ENCODE measurements at places on chromosomes 4 and X.

- peak; percentile 45 for DNase-seq
Measured at GRCh38 chr4:69689599-69689998, 36.6 kb upstream of the UGT2A1 start.

GRCh38 chr4:10371869-10372471 is 85.3 kb downstream of the ZNF518B start:
- DNase-seq, result no peak

DNA sequence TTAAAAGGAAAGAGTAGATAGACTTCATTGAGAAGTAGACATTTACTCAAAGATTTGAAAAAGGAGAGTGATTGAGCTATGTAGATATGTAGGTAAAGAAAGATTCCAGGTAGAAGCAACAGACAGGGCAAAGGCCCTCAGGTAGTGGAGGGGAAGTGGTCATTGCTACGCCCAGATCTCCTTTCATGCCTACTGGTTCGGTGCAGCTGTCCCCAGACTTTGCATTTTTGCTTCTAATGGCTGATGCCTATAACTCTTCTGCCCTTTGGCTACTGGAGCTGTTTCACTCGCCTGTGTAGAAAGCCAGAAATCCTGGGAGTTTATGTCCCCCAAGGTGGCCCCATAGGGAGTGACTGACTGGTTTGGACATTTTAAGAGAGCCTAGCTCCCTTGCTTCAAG is 16.9 kb upstream of the ARMCX2 start:
- DNase-seq, result no peak

DNA sequence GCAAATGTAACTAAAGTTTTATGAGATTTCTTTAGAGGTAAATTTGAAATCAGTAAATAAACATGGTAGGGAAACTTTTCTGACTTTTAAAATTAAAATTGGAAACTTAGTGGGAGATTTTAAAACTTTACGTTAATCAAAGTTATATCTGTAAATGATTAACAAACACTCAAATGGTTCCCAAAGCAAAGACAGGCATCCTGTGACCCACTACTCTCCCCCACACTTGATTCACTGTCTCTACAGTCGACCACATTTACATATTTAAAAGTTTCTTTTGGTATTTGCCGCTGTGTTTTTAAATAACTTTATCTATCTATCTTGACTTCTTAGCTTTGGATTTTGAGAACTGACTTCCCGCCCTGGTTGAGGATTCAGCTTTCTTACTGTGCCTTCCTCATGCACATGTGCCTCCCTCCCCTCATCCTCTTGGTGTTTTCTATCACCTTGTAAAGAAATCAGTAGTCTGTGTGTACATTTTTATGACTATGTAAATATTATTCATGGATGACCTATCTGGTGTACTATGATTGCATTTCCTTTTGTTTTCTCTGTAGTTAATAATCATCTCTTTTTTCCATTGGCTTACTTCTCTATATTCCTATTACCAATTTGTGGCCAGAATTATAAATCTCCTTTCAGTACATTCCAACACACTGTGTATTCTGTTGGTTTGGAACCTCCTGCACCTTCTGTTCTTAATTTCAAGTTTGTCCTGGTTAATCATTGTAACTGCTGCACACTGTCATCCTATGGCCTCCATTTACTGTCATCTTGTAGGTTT is 72.6 kb downstream of the WWC2 start:
- no peak for DNase-seq

DNA sequence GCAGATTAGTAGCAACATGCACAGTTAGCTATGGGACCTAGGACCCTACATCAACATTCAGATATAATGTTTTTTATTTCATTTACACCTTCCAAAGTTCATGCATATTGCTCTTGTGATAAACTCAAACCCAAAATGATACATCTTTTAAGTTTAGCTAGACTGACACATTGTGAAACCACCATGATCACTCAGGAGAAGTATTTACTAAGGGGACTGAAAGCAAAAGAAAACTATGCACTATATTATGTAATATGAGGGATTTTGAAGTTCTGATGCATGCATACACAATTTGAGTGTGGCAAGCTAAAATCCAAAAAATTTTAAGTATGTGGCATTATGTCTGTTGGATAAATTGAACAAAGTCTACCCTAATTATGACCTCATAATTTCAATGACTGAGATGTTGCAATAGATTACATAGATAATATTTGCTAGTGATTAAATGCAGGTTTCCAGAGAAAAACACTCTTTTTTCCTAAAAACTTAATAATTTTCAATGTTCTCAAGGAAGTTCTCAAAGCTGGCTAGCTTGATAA is 914.8 kb upstream of the GRIA3 start:
- DNase-seq, result no peak

DNA sequence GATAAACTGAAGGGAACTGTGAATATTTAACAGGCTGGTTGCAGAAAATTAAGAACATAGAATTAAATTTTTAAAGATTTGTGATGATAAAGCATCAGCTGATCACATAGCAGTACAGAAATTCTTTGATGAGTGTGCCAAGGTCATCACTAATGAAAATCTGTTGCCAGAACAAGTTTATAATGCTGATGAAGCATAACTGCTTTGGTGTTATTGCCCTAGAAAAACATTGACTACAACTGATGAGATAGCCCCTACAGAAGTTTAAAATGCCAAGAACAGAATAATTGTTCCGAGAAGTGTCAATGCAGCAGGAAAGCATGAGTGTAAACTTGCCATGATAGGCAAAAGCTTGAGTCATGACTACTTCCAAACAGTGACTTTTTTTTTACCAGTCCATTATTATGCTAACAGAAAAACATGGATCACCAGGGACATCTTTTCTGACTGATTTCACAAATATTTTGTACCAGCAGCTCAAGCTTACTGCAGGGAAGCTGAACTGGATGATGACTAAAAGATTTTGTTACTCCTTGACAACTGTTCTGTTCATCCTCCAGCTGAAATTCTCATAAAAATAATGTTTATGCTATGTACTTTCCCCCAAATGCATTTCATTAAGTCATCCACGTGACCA is 1136.6 kb downstream of the FAT4 start:
- no peak for DNase-seq

DNA sequence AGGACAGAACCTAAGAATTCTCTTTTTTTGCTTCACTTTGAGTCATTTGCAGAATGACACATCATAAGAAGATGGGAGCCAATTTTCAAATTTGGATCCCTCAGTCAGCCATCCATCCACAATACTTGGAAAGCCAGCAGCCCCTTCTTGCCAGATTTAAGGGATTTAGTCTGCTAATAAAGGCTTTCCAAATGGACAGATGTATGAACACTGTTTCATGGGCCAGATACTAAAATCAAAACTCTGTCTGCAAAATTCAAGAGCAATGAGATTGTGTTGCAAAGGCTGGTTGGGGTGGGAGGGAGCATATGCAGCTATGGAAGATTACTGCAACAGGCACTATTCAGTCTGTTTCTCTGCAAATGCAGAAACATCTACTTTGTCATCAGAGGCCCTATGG is 37.7 kb upstream of the KCNIP4 start:
- DNase-seq, result no peak

DNA sequence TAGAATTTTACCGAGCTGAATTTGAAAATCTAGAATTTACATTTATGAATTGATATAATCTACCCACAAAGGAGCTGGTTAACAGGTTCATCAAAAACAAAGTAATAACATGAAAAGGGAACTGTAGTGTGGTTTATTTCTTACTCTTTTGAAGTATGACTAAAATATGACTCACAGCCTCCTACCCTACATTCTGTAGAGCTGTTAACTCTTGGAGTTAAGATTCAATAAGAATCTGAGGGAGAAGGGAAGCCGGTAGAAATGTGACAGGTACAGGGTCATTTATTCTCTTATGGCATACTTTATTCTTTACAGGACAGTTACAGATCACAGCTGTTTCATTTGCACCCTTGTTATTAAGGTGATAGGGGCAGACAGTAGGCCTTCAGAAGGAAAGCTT is 132.2 kb upstream of the FAM47B start:
- peak; percentile 56 for DNase-seq

Data from RKO (cell line).